Frontal cortex (tissue), 4 donors: ENCODE measurements at places on chromosomes 1 and 21. TPM values are rescaled to one million over a fixed set of nuclear protein-coding genes. Genes with fewer than 3 reads are reported as not detected.

DNA sequence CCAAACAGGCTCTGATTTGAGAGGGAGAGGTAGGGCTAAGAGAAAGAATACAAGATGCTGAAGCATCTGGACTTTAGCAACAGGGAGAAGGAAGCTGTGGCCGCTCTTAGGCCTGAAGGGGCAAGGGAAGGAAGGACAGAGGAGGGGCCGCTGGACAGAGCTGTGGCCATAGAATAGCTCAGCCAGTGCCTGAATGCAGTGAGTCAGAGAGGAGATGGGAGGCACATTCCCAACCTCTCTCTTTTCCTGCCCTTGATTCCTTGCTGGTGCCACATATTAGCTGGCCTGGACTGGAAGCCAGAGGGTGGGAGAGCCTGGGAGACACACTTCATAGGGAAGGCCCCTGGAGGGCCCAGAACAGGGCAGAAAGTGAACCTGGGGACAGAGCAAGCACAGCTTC lies 83.4 kb upstream of the POU3F1 start:
- no peak for DNase-seq

DNA sequence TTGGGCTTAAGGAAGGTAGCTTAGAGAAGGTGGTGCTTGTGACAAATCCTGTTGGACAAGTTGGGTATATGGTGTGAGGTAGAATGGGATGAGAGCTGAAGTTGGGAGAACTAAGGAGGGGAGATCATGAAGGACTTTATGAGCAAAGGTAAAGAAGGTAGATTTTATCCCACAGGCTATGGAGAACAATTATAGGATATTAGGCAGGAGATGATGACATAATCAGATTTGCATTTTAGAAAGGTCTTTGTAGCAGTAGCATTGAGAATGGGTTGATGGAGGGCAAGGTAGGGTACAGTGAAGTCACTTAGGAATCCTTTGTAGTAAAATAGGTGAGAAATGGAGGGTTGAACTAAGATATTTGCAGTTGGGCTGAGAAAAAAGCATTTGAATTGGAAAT lies 14.9 kb upstream of the TCHH start:
- DNase-seq: no peak

- no peak for DNase-seq
Measured at GRCh38 chr21:44730951-44731579, 19.7 kb upstream of the TSPEAR start.

The WNT4 gene
- 3.3 TPM for total RNA-seq

GRCh38 chr1:26218906-26219494 lies 15.0 kb upstream of the CEP85 start:
- DNase-seq: no peak

DNA sequence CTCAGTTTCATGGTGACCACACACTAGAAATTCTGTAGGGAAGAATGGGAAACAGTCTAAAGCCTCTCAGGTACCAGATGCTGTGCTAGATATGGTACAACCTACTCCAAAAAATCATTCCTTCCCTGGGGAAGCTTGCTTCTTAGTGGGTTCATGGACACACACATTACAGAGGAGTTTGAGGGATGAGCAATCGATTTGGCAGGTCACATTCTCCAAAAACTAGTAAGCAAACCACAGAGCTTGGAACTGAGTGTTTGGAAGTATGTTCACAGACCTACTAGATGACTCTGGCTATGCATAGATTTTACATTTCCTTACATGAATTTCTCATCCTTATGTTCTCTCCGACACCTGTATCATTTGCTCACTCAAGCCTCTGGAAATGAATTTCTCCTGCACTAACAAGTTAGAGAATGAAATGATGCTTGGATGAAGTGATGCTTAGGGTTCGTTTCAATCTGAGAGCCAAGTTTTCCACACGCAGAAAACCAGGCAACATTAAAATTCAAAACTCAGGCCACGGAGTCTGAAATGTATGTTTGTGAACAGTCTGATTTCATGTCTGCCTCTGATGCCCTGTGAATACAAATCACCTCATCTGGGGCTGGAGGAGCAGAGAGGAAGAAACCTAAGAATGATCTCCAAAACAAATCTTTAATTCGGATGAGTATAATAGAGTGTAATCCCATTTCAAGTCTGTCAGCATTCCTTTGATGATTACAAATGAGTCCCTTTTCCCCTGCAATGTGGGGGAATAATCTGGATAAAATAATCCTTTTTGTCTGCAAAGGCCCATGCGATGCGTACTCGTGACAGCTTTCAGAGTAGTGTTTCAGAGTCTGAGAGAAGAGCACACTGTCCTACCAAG lies 11.0 kb downstream of the EVA1C start:
- DNase-seq: no peak

The ANKRD65 gene
- 1.2 TPM for total RNA-seq

GRCh38 chr1:219427403-219427802 lies 185.5 kb downstream of the ZC3H11B start:
- DNase-seq: no peak

The TRIM58 gene
- 3.3 TPM for total RNA-seq

The KHDC4 gene
- total RNA-seq: 30.6 TPM

GRCh38 chr1:3533067-3534048 lies 78.0 kb downstream of the MEGF6 start:
- DNase-seq: no peak

DNA sequence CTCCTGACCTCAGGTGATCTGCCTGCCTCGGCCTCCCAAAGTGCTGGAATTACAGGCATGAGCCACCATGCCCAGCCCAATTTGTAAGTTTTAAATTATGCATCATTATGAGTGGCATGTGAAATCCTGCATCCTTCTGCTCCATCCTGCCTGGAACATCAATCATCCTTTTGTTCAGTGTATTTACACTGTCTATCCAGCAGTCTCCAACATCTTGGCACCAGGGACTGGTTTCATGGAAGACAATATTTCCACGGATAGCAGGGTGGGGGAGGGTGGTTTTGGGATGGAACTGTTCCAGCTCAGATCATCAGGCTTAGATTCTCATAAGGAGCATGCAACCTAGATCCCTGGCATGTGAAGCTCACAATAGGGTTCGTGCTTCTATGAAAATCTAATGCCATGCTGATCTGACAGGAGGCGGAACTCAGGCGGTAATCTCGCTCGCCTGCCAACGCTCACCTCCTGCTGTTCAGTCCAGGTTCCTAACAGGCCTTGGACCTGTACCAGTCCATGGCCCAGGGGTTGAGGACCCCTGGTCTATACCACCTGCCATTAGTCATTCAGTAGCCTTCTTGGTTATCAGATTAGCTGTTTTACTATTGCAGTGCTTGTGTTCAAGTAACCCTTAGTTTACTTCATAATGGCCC lies 22.2 kb upstream of the TCEA3 start:
- no peak for DNase-seq

The RHOU gene
- 46.1 TPM for total RNA-seq

DNA sequence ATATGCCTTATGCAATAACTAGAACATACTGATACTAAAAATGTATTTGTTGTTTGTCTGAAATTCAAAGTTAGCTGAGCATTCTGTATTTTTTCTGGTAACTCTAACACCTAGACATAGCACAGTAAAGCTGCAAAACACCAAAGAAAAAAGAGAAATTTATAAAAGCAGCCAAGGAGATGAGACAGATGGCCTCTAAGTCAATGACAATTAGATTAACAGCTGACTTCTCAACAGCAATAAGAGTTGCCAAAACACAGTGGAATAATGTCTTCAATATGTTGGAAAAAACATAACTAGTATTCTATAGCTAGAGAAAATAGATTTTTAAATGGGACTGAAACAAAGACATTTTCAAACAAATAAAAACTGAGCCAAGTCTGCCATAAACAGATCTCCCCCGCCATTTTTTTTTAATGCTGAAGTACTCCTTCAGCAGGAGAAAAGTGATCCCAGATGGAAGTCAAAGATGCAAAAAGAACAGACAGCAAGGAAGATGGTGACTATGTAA lies 81.3 kb downstream of the SYF2 start:
- DNase-seq: no peak

DNA sequence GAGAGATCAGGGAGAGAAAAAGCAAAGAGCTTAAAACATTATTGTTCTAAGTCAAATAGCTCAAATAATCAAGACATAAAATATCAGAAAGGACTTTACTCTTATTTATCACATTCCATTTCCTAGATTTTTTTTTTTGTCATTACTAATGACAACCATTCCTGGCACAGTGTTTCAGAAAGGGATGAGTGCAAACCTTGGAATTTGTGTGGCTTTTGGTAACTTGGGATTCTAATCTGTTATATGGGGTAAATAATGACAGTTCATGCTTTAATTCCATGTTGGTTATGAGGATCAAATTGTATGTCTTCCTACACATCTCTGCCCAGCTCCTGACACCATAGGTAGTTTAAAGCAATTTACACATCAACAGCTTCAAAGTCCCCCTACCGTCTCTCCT lies 358.4 kb upstream of the ADGRL4 start:
- no peak for DNase-seq

DNA sequence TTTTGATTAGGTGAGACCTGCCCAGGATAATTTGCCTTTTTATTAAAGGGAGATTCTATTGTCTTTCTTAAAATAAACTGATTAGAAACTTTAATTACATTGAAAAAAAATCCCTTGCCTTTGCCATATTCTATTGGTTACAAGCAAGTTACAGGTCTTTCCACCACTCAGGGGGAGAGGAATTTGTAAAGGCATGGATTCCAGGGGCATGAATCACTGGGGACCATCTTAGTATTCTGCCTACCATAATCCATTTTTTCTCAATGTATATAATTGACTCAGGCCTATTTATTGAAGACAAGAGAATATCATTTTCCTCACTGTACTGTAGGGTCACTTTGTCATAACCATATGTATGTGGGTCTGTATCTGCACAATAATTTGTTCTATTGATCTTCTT lies 124.3 kb upstream of the PDE4B start:
- no peak for DNase-seq

GRCh38 chr1:113178522-113178921 lies 105.5 kb downstream of the LRIG2 start:
- no peak for DNase-seq

DNA sequence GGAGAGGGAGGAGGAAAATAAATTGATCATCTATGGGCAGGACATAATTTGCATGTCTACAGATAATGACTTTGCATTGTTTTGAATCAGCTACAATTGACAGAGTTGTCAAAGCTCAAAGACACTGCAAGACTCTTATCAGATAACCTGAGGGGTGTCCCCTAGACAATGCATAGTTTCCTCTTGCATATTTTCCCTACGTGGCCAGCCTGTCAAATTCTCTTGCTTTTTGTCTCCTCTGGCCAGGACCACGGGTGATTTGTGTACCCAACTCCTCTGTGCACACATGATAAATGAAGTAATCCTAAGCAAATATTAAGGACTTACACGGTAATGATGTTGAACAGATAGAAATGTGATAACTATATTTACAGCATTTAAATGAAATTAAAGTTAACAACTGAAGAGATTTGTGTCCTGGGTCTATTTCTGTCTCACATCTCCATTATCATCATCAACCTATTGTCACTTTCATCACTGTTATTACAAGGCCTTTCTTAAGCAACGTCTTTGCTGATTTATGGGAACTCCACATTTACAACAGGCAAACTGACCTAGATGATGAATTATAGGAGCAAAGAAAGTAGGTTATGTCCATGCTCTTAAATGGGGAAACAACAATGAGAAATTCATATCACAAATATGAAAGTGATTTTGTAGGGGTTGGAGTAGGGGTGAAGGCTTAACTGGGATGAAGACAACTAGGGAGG lies 18.8 kb downstream of the BATF3 start:
- no peak for DNase-seq

GRCh38 chr21:46168659-46169386 lies 13.4 kb upstream of the FTCD start:
- no peak for DNase-seq

DNA sequence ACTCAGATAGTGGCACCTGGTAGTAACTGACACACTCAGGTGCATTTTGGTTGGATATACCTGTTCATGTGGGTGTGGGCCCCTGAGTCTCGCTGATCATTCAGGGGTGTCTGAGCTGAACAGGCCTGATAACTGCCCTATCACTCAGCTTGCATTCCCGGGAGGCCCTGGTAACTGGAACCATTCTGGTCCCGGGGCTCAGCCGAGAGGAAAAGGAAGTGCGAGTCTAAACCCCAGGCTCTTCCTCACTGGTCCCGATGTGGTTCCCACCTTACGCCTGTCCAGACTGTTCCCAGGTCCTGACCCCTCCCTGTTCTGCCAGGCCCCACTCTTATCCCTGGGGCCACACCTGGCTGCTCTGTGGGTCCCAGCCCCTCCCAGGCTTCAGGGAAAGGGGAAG lies 11.7 kb upstream of the CDK18 start:
- no peak for DNase-seq

- DNase-seq: no peak
Measured at GRCh38 chr1:159196543-159196942, 8.1 kb upstream of the ACKR1 start.

GRCh38 chr21:41186755-41187536 lies 19.0 kb downstream of the BACE2 start:
- DNase-seq: no peak

- peak; percentile 56 for DNase-seq
Measured at GRCh38 chr1:234486858-234487840, 8.2 kb upstream of the TARBP1 start.

The SLAMF6 gene
- total RNA-seq: under 0.01 TPM

GRCh38 chr1:29459620-29459945 lies 223.3 kb downstream of the PTPRU start:
- DNase-seq: no peak

DNA sequence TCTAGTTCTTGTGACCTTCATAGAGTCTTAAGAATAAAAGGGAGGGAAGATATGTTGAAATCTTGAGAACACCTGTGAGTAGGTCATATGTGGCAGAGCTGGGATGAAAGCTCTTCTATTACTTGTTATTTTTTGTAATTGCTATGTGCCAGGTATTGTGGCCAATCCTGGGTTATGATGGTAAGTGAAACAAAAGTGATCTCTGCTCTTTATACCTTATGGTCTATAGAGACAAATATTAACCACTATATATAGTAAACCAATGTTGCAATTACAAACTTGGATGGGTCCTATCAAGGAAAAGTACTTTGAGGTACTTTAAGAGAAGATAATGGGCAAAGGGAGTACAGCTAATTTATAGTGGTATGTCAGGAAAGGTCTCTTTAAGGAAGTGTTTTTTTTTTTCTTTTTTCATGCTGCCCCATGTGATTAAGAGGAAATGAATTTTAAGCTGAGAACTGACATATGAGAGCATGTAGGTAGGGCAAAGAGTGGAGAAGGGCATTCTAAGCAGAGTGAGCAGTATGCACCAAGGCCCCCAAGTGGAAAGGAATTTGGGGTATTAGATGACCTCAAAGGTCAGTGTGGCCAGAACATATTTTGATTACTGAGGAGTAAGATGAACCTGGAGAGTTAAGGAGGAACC lies 43.3 kb downstream of the POU2F1 start:
- DNase-seq: no peak

- DNase-seq: no peak
Measured at GRCh38 chr1:67818725-67819301, 14.5 kb downstream of the GNG12 start.

The SLC37A1 gene
- 32.2 TPM for total RNA-seq

DNA sequence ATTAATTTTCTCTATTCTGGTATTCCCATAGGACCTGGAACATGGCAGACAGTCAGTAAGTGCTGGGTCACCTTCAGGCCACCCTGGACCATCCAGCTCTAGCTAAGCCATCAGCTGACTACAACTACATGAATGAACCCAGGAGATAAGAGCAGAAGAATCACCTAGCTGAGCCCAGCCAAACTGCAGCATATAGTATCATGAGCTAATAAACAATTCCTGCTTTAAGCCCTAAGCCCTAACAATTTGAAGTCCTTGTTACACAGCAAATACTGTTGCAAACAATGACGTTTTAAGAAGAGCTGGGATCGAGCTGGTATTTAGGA lies 14.2 kb upstream of the CITED4 start:
- DNase-seq: no peak

The RGL1 gene
- 40.4 TPM for total RNA-seq
